SW480 (cell line): ENCODE measurements at places on chromosomes 2 and 18.

- no peak for DNase-seq
Measured at GRCh38 chr18:25244170-25244569, 107.8 kb downstream of the ZNF521 start.

- DNase-seq, result peak; percentile 40
Measured at GRCh38 chr2:182186132-182186735, 200.6 kb downstream of the PPP1R1C start.

- DNase-seq, result no peak
Measured at GRCh38 chr18:44537526-44537925, 143.2 kb upstream of the SETBP1 start.

GRCh38 chr18:59570101-59570775 is 127.0 kb downstream of the CCBE1 start:
- peak; percentile 1 for DNase-seq

GRCh38 chr2:204344119-204344518 is 201.2 kb upstream of the PARD3B start:
- no peak for DNase-seq

GRCh38 chr2:109375656-109376055 is 238.1 kb downstream of the SEPTIN10 start:
- no peak for DNase-seq

DNA sequence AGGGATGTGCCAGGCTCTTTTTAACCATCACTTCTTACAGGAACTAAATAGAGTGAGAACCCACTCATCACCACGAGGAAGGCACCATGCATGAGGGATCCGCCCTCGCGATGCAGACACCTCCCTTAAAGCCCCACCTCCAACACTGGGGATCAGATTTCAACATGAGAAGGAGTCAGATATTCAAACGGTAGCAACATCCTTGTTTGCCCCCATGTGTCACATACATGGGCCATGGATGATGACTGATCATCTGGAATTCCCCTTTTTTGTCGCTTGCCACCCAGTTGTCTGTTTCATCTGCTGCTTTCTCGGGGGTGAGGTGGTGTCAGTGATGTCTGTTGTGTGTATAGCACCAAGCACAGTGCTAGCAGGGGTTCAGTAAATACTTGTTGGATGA is 57.9 kb downstream of the NCK2 start:
- no peak for DNase-seq

DNA sequence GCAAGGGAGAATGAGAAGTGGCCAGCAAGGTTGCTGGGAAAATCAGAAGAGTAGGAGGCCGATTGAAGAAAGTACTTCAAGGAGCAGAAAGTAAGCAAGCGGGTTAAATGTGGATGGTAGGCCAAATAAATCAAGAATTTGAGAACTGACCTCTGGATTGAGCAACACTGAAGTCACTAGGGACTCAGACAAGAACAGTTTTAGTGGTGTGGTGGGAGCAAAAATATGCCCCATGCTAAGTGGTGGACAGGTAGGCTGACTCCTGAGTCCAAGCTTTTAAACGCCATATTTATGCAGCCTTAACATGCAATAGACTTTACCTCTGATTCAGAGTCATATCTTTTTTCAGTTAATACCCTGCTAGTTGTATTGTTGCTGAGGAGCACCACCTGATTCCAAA is 4.5 kb downstream of the TRABD2A start:
- DNase-seq, result no peak

DNA sequence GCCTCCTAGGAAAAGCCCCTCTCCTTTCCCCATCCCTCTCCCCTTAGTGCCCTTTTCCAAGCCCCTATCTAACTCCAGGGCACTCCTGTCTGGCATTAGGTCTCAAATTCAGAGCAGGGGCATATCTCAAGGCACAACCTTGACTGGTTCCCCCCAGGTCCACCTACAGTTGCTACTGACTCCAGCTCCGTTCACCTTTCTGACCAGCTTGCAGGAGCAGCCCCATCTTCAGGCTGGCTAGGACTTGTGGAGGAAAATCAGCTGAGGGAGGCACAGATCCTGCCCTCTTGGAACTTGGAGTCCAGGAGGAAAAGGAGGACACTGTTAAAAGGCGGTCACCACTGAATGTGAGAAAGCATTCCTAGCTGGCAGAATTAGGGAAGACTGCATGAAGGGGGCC is 152.4 kb downstream of the ZFP36L2 start:
- DNase-seq, result no peak

DNA sequence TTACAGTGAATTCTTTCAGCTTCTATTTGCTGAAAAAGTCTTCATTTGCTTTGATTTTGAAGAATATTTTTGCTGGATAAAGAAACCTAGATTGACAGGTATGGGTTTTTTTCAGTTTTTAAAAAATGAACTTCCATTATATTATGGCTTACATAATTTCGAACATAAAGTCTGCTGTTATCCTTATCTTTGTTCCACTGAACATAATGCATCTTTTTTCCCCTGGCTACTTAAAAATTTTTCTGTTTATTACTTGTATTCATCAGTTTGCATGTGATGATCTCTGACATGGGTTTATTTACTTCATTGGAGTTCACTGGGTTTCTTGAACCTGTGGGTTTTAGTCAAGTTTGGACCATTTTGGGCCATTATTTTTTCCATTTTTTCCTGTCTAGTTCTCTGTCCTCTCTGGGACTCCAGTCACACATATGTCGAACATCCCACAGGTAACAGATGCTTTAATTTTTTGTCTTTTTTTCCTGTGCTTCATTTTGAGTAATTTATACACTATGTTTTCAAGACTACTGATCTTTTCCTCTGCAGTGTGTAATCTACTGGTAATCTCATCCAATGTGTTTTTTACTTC is 33.1 kb downstream of the SEC11C start:
- peak; percentile 1 for DNase-seq

DNA sequence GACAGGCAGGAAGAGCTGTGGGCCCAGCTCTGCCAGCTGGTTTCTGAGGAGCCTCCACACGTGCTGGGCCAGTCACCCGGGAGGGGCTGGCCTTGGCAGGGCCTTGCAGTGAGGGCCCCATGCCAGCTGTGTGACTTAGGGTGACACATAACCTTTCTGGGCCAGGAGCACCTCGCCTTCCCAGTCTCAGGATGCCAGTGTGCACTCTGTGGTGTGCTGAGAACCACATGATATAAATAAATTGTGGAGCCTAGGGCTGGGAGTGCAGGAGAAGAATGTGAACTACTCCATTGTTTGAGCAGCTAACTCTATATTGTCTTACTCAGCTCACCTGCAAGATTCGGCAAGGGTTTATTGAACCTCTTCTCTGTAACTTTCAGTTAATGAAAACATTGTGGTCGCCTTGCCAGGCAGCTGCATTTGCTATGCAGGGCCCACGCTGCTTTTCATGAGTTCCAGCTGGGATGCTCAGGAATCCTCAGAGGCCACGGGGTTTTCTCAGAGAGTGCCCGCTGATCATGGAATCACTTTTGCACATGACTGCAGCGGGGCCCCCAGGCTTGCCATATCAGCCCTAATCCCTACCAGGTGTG is 222.3 kb downstream of the SH3RF3 start:
- peak; percentile 66 for DNase-seq

DNA sequence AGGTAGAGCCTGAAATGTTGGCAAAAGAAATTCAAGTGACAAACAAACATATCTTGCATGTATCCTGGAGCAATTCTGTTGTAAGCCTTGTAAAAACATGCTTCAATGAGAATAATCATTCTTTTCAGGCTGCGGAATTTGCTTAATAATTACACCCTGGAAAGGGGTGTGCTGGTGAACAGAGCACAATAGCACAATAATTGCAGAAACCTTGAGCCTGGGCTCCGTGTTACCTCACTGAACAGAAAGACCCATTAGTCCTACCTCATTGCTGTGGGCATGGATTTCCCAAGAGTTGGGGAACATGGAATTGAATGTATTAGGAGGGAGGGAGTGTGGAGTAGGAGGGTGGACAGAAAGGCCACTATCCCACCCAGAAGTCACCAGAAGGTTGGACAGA is 168.0 kb upstream of the ALKAL2 start:
- DNase-seq, result no peak

GRCh38 chr2:175442441-175442840 is 260.9 kb upstream of the ATP5MC3 start:
- no peak for DNase-seq

DNA sequence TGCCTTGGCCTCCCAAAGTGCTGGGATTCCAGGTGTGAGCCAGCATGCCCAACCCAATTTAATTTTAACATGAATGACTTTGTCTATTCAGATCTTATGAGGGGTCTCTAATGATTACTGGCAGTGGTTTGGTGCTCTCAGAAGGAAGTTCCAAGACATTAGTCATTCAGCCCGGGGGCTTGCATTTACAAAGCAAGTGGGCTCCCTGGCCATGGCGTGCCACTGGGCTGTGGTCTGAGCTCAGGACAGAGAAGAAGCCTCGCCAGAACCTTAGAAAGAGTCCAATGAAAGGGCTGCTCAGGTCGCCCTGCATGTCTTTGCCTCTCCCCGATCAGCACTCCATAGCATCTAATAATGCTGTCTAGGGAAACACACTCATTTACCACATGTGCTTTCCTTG is 182.6 kb upstream of the CHAC2 start:
- DNase-seq, result no peak

- DNase-seq, result no peak
Measured at GRCh38 chr2:62140426-62141141, 55.3 kb upstream of the B3GNT2 start.

DNA sequence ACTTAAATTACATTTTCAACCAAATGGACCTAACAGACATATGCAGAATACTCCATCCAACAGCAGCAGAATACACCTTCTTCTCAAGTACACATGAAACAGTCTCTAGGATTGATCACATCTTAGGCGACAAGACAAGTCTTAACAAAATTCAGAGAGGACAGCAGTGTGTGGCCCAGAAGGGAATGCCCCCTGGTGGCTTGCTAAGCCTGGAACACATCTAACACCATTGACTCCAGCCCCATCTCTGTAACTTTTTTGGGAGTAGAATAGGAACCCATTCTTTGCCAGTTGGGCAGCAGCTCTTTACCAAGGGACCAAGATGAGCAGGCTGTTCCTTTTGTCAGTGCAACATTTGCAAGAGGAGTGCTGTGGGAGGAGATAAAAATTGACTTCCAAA is 249.9 kb downstream of the PLCL1 start:
- DNase-seq, result peak; percentile 18

- no peak for DNase-seq
Measured at GRCh38 chr2:9705196-9705595, 74.4 kb upstream of the YWHAQ start.

DNA sequence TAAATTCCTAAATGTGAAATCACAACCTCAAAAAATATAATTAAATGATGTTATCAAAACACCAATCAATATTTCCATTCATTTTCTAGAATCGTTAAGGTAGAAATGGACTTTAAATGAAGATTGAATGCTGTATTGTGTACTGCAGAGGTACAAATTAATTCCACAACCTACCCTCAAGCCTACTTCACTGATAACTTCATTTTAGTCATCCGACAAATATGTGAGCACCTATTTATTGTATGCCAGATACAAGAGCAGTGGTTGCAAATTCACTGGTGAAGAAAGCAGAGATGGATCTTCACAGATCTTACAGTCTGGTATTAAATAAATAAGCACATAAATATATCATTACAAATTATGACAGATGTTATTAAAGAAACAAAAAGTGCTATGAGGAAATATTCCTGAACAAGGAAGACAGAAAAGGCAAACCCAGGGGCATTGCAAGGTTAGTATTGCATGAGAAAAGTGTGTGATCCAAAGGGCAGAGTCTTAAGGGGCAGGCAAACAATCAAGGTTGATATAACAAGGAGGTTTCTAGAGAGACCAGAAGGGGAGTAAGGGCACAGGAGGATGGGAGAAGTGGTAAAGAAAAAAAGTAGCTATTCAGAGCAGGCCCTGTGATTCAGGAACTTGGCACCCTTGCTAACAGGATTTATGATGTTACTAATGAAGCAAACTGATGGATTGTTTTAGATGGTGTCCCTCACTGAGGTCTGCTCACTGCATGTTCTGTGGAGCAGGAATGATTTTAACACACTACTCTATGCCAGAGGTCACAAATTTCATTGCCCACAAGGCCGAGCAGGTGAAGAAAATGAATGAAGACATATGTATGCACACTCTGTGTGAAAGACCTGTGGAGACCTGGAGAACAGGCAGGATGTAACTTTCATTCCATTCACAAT is 128.0 kb upstream of the CCDC150 start:
- DNase-seq, result no peak

- DNase-seq, result no peak
Measured at GRCh38 chr18:39464006-39464405, 1898.4 kb upstream of the CELF4 start.

DNA sequence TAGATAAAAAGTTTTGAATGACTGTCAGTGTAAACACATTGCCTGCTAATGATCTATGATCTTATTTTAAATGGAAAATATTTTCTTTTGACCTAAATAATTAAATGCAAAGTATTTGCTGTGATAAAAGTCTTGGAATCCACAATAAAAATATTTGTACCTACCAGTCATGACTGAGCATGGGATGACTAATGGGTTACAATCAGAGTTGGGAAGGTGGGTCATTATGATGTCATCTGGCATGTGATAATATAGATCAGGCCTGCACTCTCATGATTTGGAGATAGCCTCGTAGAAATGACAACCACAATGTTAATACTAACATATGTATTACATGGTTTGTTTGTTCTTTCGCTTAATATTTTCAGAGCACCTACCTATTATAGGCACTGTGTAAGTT is 848.8 kb upstream of the KLHL29 start:
- peak; percentile 15 for DNase-seq

DNA sequence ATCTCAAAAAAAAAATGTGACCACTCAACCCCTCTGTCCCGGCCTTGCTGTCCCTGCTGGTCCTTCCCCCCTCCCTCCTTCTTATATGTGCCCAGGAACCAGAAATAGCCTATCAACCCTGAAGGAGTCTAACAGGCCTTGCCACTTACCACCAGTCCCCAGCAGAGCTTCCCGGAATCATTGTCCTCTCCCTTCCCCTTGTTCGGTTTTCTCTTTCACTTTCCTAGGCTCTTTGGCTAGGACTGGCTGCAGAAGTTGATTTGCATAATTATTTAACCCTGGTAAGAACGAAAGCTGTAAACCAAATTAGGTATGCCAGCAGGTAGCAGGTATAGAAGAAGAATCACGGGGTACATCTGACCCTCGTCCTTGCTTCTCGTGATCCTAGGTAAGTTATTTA is 72.6 kb upstream of the ZNF532 start:
- no peak for DNase-seq

DNA sequence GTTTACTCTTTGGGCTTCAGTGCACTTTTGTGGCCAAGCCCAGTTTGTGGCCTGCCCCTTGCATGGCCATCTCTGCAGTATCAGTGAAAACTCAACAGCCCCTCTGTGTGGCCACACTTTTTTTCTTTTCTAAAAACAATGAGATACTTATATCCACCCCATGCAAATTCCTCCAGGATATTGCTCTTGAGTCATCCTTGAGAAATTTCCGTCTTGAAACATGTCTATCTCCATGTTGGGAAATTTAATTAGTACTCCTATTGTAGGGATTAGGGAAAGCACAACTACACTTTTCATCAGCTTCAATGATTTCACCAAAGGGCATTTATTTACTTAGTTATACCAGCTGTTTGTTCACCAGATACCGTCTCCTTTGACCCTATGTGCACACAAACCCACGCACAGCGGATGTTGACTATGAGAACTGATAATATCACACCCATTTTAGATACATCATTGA is 993.1 kb downstream of the TSN start:
- DNase-seq, result peak; percentile 76

GRCh38 chr18:79507546-79508480 is 112.1 kb downstream of the NFATC1 start:
- DNase-seq, result no peak

GRCh38 chr2:158936978-158937377 is 31.5 kb upstream of the TANC1 start:
- DNase-seq, result no peak
